ENCODE measurements at places on chromosomes 7 and 10.

DNA sequence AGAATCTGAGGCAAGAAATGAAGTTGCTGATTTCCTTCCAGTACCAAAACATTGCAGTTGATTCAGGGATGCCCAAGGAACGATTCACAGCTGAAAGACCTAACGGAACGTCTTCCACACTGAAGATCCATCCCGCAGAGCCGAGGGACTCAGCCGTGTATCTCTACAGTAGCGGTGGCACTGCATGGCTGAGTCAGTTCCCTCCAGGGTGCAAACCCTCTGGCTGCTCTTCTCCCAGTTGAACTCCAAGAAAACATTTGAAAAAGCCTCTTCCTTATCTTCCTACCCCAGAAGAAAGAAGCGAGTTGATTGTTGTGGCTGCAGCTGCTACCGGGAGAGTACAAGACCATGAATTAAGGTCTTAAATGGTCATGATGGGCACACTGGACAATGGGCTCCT lies 147.1 kb upstream of the PRSS1 start:
- DNase-seq: no peak

GRCh38 chr10:85490431-85490830 lies 876.2 kb downstream of the GRID1 start:
- DNase-seq: no peak

- no peak for DNase-seq
Observed at GRCh38 chr10:62017491-62017870, 116.0 kb downstream of the ARID5B start.

GRCh38 chr10:31708474-31708873 lies 220.2 kb downstream of the ARHGAP12 start:
- no peak for DNase-seq

DNA sequence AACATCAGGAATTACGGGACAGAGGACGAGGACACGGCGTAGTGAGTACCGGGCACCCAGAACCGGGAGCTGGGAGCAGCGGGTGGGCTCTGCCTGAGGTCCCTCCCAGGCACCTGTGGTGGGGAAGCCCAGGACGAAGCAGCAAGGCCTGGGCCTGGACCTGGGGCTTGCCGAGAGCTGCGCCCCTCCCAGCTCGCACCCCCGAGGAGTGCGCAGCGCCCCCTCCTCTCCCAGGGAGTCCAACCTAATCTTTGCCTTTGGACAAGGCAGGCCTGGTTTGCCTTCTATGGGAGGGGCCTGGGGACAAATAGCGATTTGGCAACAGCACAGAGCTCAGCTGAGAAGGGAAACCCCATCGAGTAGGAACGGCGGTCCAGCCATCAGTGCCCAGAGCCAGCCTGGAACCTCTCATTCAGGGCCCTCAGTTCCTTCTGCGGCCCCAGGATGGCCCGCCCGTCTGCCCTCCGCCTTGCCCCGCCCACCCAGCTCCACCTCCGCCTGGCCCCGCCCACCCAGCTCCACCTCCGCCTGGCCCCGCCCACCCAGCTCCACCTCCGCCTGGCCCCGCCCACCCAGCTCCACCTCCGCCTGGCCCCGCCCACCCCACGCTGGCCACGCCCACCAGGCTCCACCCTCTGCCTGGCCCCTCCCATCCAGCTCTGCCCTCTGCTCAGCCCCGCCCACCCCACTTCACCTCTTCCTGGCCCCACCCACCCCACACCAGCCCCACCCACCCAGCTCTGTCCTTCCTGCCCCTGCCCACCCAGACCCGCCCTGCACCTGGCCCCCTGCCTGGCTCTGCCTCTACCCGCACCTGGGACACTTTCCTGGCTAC lies 32.5 kb upstream of the KNDC1 start:
- DNase-seq: peak; percentile 25

DNA sequence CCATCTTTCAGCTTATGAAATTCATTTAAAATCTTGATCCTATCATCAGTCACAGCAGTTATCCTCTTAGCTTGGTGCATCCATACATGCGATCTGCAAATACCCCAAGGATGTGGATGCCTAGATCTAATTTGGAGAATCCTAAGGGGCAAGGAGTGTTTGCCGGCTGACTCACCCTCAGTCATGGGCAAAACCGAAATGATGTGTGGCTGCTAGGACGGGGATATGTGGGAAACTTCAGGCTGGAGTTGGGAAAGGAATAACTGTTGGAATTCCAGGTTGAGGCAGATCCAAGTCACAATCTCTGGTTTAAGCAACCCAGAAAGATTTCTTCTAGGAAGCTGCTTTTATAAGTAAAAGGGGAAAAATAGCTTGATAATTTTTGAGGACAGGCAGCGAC lies 19.7 kb upstream of the GOT1 start:
- no peak for DNase-seq
